Upper lobe of left lung (tissue), 6 donors: ENCODE measurements at places on chromosomes 7 and 10.

GRCh38 chr7:322111-322671 lies 32.2 kb downstream of the FOXL3 start:
- DNase-seq = peak; percentile 98

DNA sequence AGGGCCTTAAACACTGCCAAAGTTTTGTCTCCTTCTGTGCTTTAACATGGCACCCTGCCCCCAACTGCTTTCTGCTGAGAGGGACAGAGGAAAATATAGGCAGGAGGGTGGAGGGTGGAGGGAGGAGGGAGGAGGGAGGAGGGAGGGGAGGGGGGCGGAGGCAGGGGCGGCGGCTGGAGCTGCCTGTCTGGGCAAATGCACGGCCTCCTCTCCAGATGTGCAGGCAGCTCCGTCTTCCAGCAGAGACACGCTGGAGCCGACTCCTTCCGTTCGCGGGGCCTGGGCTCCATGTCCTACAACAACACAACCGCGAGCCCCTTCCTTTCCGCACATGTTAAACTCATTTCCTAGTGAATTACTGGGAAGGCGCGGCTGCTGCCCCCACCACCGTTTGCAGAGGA lies 14.2 kb downstream of the EBF3 start:
- peak; percentile 51 for DNase-seq

DNA sequence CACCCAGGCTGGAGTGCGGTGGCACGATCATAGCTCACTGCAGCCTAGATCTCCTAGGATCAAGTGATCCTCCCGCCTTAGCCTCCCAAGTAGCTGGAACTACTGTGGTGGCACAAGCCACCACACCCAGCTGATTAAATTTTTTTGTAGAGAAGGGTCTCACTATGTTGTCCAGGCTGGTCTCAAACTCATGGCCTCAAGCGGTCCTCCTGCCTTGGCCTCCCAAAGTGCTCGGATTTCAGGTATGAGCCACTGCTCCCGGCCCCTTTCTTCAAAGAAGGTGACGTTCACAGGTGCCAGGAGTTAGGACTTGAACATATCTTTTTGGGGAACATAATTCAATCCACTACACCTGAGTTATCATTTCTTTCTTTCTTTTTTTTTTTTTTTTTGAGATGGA lies 2.9 kb upstream of the TTYH3 start:
- DNase-seq = no peak

- no peak for DNase-seq
These were observed 71.7 kb upstream of the TMEM106B start for GRCh38 chr7:12139416-12139815.

DNA sequence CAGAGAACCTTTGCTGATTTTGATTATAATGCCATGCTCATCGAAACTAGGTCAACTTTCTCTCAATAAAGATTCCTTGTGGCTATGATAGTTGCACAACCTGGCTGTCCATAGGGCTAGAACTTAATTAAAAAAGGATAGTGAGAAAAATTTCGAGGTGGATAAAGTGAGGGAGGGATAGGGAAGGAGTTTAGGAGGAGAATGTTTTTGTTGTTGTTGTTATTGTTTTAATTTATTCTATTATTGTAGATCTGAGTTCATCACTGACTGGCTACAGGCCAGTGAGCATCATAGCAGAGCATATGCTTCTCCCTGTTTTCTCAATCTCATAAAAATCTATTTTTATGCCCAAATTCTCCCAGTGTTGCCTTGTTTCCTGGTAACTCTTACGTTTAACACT lies 688.7 kb upstream of the GRM3 start:
- no peak for DNase-seq

DNA sequence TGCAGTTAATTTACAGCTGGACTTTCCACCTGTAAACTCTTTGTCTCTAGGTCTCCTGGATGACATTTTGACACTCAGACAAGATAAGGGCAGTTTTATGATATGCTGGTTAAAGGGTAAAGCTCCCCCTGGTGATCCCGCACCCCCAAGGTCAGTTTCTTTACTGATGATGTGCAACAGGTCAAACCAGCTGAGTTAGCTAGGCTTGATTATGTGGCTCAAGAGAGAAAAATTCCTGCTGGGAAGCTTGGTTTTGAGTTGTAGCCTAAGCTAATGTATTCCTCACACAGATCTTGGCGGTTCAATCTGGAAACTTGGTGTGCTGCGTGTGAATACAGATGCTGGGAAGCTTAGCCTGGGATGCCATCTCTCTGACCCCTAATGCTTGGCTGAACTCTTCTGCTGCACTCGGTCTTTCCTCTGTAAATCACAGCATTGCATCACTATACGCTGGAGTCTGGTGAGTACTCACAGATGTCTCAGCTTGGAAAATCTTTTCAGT lies 11.4 kb upstream of the AKR1D1 start:
- DNase-seq = no peak

DNA sequence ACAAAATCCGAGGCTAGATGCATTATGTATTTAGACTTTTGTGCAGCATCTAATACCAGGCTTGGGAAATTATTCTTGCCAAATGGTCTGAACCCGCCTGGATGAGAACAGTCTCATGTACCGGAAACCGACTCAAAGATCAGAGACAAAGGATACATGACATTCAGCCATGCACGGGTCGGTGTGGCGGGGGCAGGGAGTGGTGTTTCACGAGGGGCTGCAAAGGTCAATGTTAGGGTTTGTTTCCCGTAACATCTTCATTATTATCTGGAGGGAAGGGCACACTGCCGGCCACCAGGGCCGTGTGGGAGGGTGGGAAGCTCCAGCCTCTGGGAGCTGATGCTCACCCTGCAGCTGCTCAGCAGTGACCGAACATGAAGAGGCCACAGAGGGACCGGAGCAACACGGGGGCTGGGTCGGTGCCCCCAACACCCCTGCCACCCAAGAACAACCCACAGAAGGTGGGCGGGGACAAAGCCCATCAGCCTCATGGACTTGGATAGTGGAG lies 23.1 kb downstream of the CNPY1 start:
- DNase-seq = no peak

DNA sequence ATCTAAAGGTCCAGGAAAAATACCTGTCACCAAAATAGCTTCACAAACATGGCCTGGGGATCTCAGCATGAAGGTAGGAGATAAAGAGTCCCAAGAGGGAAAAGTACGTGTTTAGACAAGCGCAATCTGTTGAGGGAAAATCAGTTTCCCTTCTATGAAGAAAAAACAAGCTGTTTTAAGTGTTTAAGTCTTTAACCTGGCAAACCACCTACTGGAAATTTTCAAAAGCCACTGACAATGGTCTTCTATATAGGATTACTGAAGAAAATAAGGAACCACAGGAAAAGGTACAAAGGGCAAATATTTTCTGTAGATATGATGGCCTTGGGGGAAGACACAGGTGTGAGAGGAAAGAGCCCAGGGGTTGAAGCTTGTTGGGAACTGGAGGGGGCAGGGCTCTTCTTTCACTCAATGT lies 21.2 kb downstream of the ALDH18A1 start:
- no peak for DNase-seq

- no peak for DNase-seq
These were observed 92.0 kb upstream of the AHR start for GRCh38 chr7:17206349-17206905.
